ENCODE measurements at places on chromosomes 4 and X.

DNA sequence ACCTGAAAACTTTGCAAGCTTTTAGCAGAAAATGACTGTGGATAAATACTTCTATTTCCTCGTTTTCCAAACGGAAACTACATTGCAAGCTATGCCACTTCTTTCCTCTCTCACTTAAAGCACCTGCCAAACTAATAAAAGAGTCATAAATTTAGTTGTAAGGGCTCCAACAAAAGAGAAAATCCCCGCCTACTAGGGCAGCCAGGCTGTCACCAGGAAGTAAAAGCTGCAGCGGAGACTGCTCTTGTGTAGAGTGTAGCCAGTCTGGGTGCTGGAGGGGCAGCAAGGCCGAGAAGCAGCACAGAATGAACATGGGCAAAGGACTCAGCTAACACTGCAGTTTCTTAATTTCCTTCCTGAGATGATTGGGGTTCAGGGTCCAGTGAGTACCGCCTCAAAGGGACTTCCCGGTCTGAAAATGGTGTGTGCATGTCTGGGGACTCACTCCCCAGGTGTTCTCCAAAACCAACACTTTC is 89.3 kb upstream of the MAML3 start:
- no peak for DNase-seq

DNA sequence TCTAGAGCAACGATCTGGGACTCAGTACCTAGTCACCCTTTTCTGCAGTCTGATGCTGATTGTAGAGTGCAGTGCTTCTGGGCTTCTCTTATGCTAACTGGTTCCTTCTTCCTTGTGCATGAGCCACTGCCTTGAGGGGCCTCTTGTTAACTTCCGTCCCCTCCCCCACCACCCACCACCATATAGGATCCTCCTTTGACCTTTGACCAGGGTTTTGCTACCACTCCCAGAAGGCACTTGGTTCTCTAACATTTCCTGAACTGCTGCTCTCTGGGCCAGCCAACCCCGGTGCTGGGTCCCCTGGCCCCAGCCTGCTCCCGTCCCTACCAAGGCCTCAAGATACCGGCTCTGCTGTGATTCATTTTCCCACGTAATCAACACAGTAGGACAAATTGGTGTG is 104.6 kb upstream of the KLF3 start:
- no peak for DNase-seq

DNA sequence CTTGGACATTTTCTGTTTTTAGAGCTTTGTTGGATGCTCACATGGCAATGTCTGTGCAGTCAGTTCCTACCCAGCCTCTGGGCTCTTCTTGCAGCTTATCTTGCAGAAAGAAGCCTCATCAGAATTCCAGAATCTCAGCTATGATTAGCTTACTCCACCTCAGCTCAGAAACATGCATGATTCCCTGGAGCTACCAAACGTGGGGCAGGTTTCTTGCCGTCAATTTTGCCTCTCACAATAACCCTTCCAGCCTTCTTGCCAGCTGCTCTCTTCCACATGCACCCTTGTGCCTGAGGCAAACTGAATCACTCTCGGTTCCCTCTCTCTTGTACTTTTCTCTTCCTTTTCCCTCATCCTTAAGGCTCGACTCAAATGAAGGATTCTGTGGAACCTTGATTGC is 141.4 kb downstream of the PTTG2 start:
- no peak for DNase-seq

- no peak for DNase-seq
Observed at GRCh38 chr4:128311659-128312403, 24.2 kb upstream of the PGRMC2 start.

DNA sequence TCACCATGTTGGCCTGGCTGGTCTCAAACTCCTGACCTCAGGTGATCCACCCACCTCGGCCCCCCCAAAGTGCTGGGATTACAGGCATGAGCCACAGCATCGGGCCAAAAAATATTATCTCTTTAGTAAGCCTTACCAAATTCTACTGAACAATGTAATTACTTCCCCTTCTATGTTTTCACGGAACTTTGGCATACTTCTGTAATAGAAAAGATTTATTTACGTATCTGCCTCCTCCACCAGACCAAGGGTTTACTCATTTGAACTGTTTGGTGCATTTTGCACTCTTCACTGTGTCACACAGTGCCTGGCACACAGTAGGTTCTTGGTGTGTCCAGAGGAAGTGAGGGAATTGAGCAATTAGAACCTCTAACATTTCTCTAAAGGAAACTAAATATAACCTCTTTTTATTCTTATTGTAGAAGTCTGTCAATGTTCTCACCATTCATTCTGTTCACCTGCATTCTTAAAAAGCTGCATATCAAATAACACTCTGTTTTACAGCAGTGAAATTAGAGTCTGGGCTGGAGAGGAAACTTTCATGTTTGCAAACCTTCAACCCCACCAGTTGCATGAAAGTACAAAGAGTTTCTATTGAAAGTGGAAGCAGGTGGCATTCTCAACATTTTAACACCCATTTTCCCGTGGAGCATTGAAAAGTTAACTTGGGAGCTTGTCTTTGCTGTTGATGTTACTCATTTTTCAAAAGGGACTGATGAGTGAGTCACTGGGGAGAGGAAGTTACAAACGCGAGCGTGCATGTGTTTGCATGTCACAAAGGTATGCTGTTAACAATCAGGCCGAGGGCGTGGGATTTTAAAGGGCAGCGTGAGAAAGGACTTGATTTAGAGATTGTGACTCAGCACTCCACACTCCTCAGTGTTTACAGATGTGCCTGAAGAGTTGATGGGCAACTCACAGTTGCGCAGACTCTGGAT is 314.1 kb downstream of the STK32B start:
- DNase-seq, result no peak

DNA sequence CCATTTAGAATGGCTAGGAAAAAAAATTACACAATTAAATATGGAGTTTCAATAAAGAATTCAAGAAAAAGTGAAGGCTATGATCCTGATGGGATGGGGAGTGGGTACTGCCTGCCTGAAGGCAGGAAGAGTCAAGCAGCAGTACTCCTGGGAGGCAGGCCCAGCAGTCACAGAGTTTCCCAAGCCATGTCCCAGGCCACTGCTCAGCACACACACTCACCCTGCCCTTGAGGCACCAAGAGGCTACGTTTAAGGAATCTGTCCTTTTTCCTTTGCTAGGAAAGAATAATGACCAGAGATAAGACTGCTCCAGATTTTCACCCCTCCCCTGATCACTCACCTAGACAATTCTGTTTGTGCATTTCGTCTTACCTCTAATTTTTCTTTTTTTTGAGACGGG is 30.2 kb downstream of the MAP7D3 start:
- DNase-seq, result no peak

DNA sequence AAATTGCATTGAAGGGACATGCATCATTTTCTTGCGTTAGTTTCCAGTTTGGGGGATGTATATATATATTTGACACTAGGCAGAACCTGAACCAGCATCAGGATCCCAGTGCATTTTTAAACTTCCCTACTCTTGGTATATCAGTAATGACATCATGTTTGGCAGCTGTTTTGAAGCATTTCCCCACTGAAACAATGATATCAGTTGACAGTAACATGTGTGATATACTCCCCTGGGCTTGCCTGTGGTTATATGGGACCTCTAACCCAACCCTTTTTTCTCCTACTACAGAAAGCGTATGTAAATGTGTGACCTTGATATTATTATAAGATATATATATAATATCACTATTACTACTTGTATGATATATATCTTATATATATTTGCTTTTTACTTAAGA is 225.9 kb upstream of the CASK start:
- no peak for DNase-seq

DNA sequence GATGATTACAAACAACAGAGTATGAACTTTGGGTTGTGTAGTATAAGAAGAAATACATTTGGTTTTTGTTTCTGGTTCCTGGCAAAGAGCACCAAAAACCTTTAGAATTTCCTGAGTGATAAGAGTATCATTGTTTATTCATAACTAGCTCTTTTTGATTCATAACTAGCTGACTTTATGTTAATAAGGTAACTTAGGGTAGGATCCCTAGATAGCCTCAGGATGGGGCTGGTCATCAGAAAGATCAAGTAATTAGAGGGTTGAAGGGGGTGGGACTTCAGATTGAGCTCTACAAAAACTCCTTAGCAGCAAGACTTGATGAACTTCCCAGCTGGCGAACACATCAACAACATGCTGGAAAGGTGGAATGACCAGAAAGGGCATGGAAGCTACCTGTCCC is 166.5 kb downstream of the SCFD2 start:
- no peak for DNase-seq

DNA sequence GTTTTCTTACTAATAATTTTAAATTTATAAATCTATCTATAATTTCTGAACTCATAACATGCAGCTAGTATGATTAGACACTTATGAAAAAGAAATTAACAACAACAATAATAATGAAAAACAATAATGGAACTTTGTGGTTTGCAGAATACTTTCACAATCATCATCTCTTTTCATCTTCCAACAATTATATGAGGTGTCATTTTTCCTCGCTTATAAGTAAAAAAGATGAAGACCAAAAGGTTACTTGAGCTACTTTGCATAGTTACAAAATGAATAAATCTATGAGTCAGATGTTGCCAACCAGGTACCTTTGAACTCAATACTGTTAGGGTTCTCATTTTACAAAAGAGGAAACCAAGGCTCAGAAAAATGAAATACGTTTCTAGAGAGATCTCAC is 98.5 kb upstream of the ELOVL6 start:
- DNase-seq, result no peak

Measured in stimulated activated CD8-positive, alpha-beta memory T cell treated with anti-CD3 and anti-CD28 coated beads, Interleukin-4, amount 100 ng/mL, for 1 hour (primary cell).